ENCODE measurements at places on chromosomes 7 and 10.

GRCh38 chr7:5231811-5232484 lies 41.9 kb downstream of the WIPI2 start:
- no peak for DNase-seq

DNA sequence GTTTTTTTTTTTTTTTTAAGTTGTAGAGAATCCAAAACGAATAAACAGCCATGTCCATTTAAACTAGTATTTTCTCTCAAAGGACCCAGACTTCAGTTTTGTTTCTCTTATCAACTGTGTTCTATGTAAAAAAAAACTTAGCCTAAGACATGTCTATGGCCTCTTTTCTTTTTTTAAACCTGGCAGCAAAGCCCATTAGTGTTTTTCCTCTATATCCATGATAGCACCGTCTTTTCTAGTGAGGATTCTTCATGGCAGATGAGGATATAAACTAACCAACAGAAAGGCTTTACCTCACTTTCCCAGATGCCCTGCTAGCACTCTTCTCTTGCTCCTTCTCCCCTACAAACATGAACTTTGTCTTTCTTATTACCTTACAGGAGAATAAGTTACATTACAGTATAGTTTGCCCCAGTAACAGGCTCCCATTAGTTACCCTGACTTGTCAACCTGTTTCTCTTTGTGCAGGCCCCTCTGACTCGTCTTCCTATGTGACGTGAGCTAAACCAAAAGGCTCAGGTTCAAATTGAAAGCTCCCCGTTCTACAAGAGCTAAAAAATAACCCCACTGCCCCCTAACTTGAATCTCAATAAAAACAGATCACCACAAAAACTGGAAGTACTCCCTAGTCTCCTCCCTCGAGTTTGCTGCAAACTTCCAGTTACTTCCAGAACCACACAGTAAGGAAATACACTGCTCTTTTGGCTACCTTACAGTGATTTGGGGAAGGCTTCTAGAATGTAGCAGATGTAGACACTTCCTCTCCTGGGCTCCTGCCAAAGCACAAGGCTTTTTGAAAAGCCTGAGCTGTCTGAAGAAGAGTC lies 20.1 kb downstream of the P4HA1 start:
- peak; percentile 36 for DNase-seq

- no peak for DNase-seq
Observed at GRCh38 chr7:16421333-16422102, at the start of gene CRPPA. Gene CRPPA, minus strand, starts transcription at chr7:16421538. Its CDS starts 216 bp downstream, at chr7:16421322.

DNA sequence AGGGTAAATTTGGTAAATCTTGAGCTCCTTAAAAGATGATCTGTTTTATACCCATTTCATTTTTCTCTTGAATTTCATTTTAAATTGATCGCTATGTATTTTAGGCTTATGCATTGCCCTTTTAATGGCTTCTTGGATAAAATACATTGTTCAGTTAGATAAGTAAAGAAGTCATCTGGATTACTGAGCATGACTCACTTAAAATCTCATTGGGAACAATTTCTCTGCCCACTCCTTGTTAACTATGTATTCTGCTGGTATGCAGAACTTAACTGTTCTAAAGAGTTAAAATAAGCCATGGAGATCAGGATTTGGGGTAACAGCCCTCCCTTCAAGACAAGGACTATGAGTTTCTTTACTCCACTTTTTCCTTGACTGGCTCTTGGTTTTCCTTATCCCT lies 134.2 kb downstream of the SND1 start:
- no peak for DNase-seq

GRCh38 chr10:57952741-57953140 lies 315.0 kb downstream of the IPMK start:
- no peak for DNase-seq

DNA sequence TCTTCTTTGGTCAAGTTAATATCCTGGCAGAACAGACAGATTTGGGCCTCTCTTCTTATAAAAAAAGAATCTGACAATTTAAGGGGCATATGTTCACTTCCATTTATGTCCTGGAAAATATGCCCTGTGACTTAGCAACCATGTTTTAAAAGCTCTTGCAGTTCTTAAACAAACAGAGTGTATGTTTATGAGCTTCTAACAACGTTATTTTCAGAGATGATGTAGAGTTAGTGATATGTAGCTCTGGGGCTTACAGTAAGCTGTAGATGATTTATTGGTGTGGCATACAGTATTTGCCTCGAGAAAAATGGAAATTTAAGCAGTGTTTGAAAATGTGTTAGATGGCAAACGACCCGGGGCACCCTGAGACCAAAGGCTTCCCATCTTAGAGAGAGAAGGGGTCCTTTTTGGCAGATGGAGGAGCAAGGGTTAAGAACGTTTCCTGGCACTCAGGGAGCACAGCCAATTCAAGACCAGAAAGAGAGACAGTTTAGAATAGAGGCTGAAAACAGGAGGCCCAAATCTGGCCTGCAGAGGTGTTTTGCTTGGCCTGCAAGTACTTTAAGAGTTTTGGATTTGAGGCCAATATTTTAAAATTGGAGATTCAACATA lies 397.5 kb downstream of the KCNMA1 start:
- DNase-seq, result no peak

DNA sequence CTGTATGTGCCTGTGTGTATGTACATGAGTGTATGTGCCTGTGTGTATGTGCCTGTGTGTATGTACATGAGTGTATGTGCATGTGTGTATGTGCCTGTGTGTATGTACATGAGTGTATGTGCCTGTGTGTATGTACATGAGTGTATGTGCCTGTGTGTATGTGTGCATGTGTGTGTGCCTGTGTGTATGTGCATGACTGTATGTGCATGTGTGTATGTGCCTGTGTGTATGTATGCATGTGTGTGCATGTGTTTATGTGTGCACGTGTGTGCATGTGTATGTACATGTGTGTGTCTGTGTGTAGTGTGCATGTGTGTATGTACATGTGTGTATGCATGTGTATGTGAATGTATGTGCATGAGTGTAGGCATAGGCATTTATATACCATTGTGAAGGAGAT lies 274.8 kb downstream of the ADARB2 start:
- no peak for DNase-seq

DNA sequence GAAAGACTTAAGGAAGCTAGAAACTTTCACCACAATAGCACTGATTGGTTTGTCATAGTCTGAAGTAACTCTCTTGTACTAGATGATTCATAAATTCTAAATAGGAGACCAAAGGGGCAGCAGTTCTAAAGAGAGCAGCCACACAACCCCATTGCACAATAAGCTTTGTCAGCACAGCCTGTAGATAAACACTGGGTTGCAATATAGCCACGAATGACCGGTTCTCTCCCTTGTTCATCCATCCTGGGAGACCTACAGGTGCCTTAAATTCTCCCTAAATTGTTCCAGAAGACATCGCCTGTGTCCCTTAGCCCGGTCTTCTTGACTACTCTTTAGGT lies 167.0 kb downstream of the SNX13 start:
- DNase-seq, result no peak

DNA sequence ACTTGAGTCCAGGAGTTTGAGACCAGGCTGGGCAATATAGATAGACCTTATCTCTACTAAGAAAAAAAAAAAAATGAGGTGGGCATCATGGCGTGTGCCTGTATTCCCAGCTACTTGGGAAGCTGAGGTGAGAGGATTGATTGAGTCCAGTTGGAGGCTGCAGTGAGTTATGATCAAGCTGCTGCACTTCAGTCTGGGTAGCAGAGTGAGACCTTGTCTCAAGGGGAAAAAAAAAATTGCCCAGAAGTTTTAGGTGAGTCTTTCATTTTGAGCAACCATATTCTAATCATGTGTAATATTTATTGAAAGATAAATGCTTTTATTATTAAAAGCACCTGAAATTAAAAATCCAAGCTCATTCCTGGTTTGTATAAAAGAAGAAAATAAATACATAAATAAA lies 13.1 kb downstream of the INPP5F start:
- DNase-seq, result no peak

Measured in cerebellar nuclear complex (tissue), 1 donor.